Sigmoid colon (tissue), 7 donors: ENCODE measurements at places on chromosomes 6 and 20. TPM values are rescaled to one million over a fixed set of nuclear protein-coding genes. Genes with fewer than 3 reads are reported as not detected.
A peak's percentile ranks its signal among the peaks of the same experiment; 100 is the strongest.

DNA sequence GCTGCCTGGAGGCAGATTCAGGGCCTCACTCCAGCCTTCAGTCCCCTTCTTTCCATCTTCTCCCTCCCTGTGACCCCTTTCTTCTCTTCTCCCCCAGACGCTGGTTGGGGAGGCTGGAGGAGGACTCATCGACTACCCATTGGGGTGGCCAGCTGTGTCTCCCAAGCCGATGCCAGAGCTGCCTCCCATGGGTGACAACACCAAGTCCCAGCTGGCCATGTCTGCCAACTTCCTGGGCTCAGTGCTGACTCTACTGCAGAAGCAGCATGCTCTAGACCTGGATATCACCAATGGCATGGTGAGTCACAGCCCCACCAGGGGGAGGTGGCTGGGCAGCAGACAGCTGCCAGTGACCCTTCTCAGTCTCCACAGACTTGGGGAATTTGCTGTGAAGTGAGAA lies 12.9 kb downstream of the BPIFB4 start:
- DNase-seq, result no peak

The CENPB gene
- 73.4 TPM for total RNA-seq

DNA sequence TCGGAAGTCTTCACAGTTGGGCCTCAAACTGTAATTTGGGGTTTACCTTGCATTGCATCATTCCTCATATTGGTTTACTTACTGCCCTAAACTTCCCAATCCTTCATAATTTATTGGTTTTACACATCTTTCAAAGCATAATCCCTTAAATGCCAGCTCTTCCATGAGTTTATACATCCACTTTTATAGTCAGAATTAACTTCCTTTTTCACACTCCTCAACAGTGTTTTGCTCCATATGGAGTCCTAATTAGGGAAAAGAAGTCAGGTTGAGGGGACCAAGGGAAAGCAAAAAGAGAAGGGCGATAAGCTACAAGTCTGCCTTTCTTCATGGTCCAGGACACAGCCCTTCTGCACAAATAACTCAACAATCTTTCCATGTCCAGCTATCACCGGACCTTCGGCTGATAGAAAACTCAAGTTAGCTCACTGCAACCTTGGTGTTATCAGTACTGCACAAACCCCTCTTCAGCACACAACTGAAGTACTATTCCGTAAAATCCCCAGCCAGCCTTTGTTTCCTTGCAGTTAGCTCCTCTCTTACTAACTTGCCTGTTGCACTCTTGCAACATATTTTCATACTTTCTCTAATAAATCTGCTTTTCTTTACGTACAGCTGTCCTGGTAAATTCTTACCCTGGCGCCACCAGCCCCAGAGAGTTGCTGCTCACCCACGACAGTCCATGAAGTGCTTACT lies 2.0 kb downstream of the EEF1E1 start:
- no peak for DNase-seq

The PACSIN1 gene
- total RNA-seq, result 0.68 TPM

DNA sequence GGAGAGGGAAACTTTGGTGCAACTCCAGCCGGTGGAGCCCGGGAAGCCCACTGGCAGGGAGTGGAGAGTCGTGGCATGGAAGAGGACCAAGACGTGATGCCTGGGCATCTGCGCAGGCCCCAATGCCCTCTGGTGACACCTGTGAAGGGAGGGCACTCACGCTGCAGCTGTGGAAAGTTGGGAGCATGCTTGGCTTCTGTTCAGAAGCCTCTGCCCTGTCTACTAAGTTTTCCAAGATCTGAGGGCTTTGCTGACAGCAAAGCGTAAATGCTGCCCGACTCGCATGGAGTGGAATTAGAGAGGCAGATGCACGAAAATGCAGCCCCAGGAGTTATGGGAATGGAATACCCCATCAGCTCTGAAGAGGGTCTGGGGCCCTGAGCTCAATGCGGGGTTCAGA lies 75.7 kb downstream of the SYNDIG1 start:
- DNase-seq, result no peak

- no peak for DNase-seq
These were observed 74.3 kb upstream of the MLN start for GRCh38 chr6:33877982-33878535.

DNA sequence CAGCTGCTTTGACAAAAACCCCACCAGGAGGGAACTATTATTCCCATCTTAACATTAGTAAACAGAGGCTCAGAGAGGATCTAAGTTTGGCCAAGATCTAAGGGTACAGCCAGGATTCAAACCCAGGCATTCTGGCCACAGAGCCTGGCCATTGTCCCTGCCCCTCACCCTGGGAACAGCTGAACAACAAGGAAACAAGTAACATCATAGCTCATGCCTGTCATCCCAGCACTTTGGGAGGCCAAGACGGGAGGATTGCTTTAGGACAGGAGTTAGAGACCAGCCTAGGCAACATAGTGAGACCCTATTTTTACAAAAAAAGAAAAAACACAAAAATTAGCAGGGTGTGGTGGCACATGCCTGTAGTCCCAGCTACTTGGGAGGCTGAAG lies 27.5 kb downstream of the TOX2 start:
- DNase-seq, result no peak

The CALHM5 gene
- 1.5 TPM for total RNA-seq

The NKX2-4 gene
- total RNA-seq, result not detected

GRCh38 chr20:34689486-34689885 lies 12.6 kb upstream of the PIGU start:
- DNase-seq, result no peak

- no peak for DNase-seq
These were observed 64.4 kb downstream of the TMEM170B start for GRCh38 chr6:11601776-11602605.

DNA sequence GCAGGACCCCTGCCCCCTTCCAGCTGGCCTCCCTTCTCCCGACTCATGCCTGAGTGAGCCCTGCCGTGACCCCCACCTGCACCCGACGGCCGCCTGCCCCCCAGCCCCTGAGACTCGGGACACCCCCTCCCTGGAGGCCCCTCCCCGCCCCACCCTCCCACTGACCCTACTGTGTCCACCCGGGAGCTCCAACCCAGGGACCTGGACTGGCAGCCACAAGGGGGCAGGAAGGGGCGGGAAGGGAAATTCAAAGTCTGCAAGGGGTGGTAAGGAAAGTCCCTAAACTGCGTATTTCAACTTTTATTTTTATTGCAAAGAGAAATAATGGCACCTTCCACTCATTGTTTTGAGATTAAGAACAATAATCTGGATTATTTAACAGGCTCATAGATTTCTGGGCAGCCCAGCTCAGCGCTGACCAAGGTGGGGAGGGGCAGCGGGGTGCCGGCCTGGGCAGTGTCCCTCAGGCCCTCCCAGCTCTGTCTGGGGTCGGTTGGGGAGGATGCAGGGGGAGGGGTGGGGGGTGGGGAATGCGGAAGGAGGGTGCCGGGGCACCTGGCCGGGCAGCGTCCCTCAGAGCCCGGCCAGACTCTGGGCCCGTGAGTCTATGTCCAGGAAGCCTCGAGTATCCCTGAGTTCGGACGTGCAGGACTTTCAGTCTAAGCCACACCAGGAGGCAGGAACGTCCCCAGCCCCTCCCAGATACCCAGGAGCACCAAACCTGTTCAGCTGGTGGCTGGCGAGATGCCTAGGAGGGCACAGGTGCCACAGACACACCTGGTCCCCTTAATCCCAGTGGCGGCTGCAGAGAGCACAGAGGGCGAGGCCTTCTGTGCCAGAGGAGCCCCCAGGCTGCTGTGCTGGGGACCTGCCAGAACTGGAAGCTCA lies 1.3 kb upstream of the PTK6 start:
- no peak for DNase-seq

GRCh38 chr6:141359953-141360352 lies 772.8 kb upstream of the GJE1 start:
- no peak for DNase-seq

- no peak for DNase-seq
These were observed 297.2 kb downstream of the CDH26 start for GRCh38 chr20:60255415-60255814.

The MDN1 gene
- 17.1 TPM for total RNA-seq

The FGD2 gene
- total RNA-seq, result 39.3 TPM

The TTLL9 gene
- total RNA-seq, result not detected

DNA sequence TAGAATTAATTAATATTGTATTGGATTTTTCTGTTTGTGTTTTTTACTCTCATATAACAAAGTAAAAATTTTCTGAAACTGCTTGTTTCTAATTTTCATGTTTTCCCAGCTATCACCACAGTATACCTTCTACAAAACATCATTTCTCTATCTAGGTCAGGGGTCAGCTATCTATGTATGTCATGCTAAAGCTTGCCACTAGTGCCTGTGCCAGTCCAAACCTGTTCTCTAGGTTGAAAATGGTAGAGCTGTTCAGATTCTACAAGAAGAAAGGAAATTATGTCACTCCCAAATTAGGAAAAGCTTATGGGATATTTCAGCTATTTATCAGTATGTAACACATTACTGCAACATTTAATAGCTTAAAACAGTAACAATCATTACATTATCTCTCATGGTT lies 5.8 kb upstream of the ME1 start:
- DNase-seq, result no peak

GRCh38 chr6:143775336-143775735 lies 67.8 kb upstream of the LTV1 start:
- DNase-seq, result no peak

DNA sequence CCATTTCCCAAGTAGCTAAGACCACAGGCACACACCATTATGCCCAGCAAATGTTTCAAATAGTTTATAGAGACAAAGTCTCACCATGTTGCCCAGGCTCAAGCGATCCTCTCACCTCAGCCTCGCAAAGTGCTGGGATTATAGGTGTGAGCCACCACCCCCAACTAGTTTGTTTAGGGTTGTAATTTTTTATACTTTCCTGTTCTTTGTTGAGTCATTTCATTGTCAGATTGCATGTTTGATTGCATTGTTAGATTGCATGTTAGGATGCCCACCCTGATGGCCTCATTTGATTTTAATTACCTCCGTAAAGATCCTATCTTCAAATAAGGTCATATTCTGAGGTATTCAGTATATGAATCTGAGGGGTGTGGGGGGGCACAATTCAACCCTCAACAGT lies 73.3 kb upstream of the SASH1 start:
- no peak for DNase-seq

- no peak for DNase-seq
These were observed 107.0 kb downstream of the HIVEP1 start for GRCh38 chr6:12119085-12119588.

GRCh38 chr6:134544737-134545136 lies 226.8 kb upstream of the SGK1 start:
- no peak for DNase-seq

The EYA2 gene
- 1.2 TPM for total RNA-seq

The CHD6 gene
- 40.2 TPM for total RNA-seq

GRCh38 chr6:108693430-108694154 lies 132.9 kb downstream of the FOXO3 start:
- DNase-seq, result no peak

The TRIM15 gene
- 0.36 TPM for total RNA-seq

The CLPSL2 gene
- total RNA-seq, result not detected

DNA sequence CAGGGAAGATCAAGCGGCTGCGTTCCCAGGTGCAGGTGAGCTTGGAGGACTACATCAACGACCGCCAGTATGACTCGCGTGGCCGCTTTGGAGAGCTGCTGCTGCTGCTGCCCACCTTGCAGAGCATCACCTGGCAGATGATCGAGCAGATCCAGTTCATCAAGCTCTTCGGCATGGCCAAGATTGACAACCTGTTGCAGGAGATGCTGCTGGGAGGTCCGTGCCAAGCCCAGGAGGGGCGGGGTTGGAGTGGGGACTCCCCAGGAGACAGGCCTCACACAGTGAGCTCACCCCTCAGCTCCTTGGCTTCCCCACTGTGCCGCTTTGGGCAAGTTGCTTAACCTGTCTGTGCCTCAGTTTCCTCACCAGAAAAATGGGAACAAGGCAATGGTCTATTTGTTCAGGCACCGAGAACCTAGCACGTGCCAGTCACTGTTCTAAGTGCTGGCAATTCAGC lies 51.6 kb upstream of the TTPAL start:
- DNase-seq, result no peak

DNA sequence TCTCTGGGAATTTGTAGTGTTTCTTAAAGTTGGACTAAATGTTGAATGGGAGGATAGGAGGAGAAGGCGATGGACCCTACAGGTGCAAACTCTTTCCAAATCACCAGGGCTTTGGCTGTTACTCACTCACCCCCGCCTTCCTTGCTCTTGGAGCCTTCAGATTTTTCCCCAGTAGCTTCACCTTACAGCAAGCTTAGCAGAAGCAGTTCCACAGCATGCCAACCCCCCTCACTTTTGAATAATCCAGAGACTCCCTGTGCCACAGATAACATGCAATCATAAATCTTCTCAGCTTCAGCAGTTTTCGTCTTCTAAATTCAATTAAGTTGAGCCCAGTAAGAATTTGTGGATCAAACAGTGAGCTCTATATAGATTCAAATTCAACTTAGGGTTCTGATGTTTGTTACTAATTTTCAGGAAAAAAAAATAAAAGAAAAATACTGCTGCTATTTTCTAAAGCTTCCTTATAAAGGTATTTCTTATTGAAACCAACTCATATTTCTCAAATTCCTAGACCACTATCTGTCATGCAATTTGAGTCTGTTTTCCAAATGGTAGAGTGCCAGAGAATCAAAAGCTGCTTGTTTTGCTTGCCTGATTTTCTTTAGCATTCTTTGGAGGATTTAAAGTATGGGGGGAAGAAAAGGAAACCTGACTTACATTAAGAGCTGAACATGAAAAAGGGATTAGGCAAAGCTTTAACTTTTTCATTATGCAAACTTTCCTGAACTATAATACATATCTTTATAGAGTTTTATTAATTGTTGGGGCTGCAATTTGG lies 166.4 kb downstream of the EYA4 start:
- no peak for DNase-seq

DNA sequence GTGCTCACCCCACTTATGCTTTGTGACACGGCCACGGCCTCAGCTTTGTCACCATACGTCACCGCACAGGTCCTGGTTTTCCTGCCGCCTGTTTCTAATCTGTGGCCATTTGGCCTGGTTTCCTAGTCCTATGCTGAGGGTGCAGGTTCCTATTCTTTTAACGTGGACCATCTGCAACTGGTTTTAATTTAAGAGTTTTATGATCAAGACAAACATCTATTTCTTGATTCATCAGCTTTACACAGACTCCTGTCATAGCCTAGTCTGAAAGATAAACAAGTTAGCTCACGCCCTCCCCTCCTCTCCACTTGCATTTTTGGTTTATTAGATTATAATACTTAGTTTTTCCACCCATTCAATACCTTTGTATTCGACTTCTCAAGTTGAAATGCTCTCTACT lies 97.5 kb upstream of the RPS6KA2 start:
- no peak for DNase-seq

The HCK gene
- total RNA-seq, result 8.9 TPM

GRCh38 chr6:42193491-42193894 lies 1.3 kb downstream of the GUCA1B start:
- DNase-seq, result no peak

DNA sequence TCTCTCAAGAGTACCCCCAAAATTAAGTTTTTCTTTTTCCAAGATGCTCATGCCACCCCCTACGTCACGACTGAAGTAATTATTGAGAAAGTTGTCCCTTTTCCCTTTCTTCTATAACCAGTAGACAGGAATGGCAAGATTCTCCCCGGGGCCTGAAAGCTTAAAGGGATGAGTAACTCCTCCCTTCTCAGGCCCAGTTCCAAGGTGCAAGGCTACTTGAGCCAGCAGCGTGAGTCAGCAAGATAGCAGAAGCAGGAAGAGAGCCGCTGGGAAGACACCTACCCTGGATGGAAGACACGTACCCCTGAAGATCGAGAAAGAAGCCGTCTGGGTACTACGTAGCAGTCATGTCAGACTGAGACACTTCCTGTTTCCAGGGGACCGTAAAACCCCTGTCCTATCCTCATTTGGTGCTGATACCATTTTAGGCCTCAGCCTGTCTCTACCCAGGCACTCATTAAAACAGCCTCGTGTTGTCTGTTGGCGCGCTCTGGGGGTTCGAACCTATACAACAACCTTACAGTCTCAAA lies 241.0 kb downstream of the ADGRG6 start:
- peak; percentile 86 for DNase-seq

The OLIG3 gene
- not detected for total RNA-seq
